Suppressor macrophage (primary cell): ENCODE measurements at places on chromosomes 1 and 21.

GRCh38 chr1:63569640-63570316 lies 23.4 kb upstream of the PGM1 start:
- DNase-seq, result no peak

GRCh38 chr1:37561133-37562132 lies 4.7 kb downstream of the DNALI1 start:
- DNase-seq, result peak; percentile 32

- DNase-seq, result no peak
These were observed 1.5 kb downstream of the TNFSF18 start for GRCh38 chr1:173049322-173049633.

DNA sequence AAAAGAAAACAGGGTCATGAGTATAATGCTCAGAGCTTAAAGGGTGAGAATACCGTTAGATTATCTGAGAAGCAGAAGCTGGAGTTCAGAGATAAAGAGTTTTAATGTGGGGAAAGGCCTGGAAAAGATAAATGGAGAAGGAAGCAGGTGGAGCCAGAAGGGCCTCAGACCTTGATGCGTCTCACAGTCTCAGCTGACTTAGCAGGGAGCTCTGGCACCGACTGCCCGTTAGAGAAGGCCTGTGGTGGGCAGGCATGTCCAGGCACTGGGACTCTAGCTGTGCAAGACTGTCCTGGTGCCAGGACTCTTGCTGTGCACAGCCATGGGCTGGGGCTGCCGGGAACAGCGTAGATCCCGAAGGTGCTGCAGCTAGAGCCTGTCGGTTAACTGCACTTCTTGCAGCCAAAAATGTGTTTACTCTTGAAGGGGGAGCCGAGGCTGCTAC lies 3.8 kb upstream of the SLAMF9 start:
- no peak for DNase-seq

DNA sequence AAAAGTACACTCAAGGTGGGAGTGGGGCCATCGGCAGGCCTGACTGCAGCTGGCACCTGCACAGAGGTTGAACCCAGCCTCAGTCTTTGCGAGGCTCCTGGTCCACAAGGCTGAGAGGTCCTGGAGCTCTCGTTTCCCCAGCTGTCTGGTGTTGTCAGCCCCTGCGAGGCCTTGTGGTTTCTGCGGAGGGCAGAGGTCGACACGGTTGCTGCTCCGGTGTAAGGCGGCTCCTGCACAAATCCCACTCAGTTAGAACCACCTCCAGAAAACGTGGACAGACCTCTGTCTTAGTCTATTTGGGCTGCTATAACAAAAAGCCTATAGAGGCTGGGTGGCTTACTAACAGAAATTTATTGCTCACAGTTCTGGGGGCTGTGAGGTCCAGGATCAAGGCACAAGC lies 5.8 kb downstream of the KIAA1614 start:
- DNase-seq, result no peak

DNA sequence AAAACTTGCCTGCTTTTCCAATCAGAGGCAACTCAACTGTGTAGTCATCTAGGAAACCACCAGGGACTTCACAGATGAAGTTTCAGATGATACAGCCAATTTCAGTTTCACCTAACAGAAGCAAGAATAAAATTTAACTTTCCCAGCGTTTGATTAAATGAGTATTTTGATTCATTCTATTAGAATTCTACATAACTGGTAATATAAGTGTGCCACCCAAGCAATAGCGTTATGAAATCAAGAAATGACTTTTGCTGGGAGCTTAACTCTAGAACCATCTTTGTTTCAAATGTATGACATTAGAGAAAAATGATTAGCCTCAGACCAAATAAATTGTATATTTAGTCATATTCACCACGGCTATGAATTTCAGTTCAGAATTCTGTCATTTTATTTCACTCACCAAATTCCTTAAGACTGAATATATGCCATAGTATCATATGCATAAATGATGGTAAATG lies 239.3 kb downstream of the NRIP1 start:
- no peak for DNase-seq

DNA sequence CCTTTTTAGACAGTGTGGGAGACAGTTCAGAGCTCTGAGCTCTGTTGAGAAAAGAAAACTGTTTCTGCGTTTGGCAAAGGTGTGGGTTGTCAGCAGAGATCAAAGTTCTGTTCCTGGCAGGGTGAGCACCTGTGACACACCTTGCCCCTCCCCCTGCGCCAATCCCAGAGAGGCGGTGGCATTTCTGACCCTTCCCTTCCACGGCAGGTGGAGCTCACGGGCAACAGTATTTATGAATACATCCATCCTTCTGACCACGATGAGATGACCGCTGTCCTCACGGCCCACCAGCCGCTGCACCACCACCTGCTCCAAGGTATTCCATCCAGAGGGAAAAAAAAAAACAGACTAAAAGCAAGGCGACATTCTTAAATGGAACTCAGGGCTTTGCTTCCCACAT lies 20.7 kb downstream of the SIM2 start:
- no peak for DNase-seq

GRCh38 chr21:38351961-38352521 lies 95.2 kb downstream of the KCNJ15 start:
- DNase-seq, result peak; percentile 60

DNA sequence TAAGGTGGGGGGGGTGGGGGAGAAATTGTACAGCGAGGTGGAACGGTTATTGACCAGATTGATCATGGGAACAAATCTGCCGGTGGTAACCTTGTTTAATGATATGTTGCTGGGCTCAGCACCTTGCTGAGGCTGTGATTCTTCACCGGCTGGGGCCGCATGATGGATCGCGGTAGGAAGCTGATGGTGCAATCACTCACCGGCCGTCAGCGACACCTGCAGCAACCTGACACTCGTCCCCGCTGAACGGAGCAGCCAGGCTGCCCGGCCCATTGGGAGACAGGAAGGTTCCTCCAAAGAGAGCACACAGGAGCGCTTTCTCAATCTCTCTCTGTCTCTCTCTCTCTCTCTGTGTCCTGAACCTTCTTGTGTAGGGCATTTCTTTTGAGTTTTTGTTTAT lies 128.5 kb upstream of the RRP15 start:
- DNase-seq, result no peak

- DNase-seq, result peak; percentile 60
These were observed 6.1 kb downstream of the NUP210L start for GRCh38 chr1:154148807-154149206.

DNA sequence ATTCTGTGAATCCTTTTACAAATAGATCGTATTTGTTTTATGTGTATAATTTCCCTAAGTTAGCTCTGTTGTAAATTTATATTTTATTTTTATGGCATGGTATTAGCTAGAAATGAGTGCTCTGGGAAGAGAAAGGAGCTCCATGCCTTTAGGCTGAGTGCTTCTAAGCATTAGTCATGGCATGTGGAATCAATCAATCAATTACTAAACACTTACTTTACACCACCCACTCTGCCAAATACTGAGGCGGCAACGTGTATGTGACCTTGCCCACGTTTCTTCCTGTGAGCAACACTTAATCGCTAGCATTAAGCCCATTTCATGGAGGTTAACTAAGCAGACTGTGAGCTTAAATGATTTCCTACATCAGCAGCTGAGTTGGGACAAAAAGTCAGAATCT lies 7.2 kb upstream of the BECN2 start:
- DNase-seq, result no peak

GRCh38 chr1:175572932-175573868 lies 170.2 kb downstream of the TNR start:
- DNase-seq, result no peak

- DNase-seq, result peak; percentile 81
These were observed 65.2 kb upstream of the TARBP1 start for GRCh38 chr1:234544087-234544579.

DNA sequence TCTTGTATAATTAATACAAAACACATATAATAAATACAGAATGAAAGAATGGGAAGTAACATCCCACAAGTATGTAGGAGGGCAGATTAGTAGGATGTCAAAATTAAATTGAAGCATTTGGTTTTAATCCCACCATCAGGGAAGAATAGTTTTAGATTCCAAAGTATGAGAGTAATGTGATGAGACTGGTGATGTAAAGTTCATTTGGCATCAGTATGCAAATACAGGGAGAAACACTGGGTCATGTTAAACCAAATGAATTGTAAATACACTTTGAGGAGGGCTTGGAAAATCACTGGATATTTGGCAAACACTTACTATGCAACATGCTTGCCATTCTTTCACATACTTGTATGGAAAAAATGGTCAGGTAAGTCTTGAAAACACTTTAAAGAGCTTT lies 358.8 kb downstream of the DPYD start:
- DNase-seq, result no peak

GRCh38 chr1:154705544-154705943 lies 97.6 kb upstream of the ADAR start:
- DNase-seq, result no peak

DNA sequence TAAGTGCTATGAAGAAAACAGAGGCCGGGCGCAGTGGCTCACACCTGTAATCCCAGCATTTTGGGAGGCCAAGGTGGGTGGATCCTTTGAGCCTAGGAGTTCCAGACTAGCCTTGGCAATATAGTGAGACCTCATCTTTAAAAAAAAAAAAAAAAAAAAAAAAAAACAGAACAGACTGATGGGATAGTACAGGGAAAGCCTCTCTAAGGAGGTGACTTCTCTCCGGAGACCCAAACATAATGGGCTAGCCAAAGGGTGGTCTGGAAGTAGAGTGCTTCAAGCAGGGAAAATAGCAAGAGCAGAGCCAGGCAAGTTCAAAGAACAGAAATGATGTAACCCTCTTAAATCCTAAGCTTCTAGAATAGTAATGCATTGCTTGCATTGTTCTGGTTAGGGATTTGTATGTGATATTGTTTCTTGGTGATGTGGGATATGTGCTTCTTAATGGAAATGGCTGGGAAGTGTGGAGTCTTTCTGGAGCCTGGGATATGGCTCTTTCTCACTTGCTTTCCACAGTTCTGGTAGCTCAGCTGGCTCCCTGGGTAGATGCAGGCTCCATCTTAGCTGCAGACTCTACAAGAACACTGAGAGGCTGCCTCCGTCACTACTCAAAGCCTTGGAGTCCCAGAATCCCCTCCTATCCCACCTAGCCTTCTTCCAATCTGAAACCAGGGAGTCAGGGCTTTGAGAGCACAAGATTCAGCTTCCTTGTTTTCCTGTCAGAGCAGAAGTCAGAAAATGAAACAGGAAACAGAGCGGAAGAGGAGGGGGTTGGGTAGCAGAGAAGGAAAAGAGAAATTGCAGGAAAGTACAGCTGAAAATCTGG lies 1.9 kb upstream of the PIGV start:
- DNase-seq, result peak; percentile 83

GRCh38 chr1:29653034-29653810 lies 416.9 kb downstream of the PTPRU start:
- DNase-seq, result no peak

DNA sequence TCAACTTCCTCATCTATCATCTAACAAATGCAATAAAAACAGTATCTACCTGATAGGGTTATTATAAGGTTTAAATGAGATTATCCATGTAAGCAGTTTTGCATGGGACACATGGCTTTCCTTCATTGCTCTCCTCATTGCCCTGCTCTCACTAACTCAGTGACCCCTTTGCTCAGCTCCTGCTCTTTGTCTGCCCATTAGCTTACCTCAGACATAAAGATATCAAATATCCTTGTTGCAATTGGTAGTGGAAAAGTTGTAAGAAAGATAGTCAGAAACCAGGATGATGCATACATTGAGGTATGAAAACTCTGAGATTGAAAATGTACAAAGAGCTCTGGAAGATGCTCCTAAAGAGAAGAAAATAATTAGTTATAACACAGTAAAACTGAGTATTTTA lies 89.8 kb downstream of the EVI5 start:
- no peak for DNase-seq

- DNase-seq, result no peak
These were observed 18.8 kb upstream of the GPR137B start for GRCh38 chr1:236123563-236123962.

DNA sequence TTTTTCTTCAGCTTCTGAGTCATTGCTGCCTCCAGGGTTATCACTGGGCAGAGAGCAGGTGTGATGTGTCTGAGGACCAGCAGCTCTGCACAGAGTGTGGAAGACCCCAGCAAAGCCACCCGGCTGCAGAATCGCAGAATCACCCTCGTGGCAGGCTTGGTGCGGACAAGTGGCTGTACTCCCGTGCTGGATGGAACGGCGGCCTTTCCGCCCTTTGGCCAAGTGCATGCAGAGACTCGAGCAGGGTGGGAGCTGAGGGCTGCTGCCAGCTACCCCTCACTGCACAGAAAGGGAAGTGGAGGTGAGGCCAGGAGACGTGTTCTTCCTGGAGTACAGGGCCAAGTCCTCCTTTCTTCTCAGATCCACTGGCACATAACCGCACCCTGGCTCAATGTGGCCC lies 162.5 kb downstream of the PCBP3 start:
- no peak for DNase-seq

DNA sequence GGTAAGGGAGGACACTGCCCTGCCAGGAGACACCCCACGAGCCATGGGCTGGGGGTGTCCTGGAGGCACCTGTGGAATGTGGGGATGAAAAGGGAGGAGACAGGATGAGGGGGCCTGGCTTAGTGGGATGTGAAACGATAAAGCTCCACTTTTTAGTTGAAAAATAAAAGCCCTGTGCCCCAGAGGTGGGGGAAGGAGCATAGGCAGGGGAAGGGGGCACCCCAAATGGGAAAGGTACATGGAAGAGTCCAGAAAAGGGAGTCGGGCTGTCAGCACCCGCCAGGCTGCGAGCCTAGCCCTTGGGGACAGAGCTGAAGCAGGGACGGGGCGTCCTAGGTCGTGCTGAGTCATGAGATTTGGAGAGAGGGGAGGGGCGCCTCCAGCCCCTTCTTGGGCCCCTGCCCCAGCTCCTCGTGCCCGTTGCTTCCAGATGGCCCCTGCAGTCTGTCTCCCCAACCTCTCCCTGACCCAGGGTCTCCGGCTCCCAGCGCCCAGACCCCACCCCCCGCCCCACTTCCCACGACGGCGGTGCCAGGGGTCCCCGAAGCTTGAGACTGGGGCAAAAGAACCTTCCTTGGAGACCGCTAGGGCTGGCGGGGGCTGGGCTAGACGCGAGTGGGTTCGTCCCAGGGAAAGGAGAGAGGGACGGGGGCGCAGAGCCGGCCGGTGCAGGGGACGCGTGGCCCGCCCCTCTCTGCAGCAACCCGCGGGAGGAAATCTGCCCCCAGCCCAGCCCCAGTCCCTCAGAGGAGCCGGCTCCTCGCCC lies 795 bp downstream of the SYT2 start:
- no peak for DNase-seq

GRCh38 chr1:240691909-240692705 lies 80.2 kb upstream of the GREM2 start:
- no peak for DNase-seq

DNA sequence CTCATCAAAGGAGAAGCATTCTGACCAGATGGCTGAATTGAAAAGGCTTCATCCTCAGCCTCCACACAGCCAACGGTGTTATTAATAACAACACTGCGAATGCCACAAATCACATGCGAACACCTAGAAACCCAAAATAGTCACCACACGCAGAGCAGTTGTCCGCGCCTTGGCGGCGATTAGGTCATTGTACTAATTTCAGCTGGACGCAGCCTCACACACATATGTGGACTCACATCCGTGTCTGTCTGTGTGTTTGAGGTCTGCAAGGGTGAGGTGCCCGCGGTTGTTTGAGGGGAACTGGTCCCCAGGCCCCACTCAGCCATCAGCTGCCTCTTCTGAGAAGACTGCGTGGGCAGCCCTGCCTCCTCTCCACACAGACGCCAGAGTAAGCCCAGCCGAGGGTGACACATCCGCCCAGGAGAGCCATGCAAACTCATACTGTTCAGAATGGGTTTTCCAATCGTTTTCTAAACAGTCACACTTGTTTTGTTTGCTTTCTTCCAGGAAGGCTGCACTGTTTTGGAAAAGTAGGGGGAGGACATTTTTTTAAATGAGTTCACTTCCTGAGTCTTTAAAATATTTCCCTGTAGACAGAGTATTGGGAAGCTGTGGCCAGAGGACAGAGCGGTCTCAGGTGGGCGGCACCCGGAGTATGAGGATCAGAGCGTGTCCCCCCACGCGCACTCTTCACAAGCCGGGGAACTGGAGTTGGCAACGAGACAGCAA lies 53.4 kb downstream of the TOMM20 start:
- peak; percentile 87 for DNase-seq
